ENCODE measurements at places on chromosomes 7 and 10.

- no peak for DNase-seq
Measured at GRCh38 chr10:60367024-60367423, 22.7 kb downstream of the ANK3 start.

DNA sequence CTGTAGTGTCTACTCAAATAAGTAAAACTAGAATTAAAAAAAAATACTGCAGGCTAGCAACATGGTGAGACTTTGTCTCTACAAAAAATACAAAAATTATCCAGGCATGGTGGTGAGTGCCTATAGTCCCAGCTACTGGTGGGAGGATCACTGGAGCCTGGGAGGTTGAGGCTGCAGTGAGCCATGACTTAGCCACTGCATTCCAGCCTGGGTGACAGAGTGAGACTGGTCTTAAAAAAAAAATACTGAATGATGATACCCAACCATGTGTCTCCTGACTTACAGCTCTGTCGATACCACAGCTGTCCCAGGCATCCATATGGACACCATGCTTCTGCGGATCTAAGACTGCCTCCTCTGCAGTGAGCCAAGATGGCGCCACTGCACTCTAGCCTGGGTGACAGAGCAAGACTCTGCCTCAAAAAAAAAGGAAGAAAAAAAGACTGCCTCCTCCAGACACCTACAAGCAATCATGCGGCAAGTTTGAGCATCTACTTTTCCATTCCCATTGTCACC lies 7.9 kb upstream of the FRAT1 start:
- DNase-seq = no peak

GRCh38 chr7:231030-231857 lies 38.9 kb downstream of the FAM20C start:
- DNase-seq = no peak

DNA sequence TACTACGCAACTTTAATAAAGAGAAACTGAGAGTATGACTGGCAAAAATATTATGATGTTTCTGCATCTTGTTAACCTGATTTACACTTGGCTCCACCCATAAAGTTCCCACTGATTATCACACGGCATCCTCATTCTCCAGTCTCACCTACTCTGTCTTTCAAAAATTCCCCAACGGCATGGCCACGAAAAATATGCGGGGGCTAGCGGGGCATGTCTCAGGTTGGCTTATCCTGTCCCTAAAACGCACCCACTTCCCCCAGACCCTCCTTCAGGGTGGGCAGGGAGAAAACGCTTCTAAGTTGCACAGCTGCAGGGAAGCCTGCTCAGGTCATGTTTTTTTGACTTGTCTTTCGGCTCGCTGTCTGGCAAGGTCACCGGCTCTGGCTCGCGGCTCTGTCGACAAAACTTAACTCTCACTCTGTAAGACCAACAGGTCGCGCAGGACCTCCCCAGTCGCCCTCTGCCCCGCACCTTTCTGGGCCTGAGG lies 3.8 kb downstream of the CDK6 start:
- no peak for DNase-seq
